ENCODE measurements at places on chromosomes 3 and 15.

DNA sequence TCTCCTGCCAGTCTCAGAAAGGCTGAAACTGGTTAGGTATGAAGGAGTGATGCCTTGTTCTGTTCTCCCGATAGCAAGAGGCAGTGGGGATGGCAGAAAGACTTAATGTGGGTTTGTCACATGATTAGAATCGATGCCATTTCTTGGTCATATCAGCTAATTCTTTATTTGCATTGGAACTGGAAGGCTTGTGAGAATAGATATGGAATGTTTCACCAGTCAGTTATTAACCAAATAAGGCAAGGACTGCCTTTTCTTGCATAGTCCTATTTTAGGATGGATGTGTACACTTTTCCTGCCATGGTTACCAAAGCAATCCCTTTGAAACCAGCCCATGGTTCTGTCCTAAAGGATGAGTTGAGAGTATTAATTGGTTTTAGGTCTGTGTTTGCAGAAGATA is 33.7 kb downstream of the FILIP1L start:
- H3K4me1 ChIP-seq, result peaks cover 29% of the 10 kb centered on the region
- no peaks in the 10 kb centered on the region for H3K27me3 ChIP-seq
- H3K4me3 ChIP-seq, result no peak overlapping the region
- H3K36me3 ChIP-seq, result no peaks in the 10 kb centered on the region
- no peak overlapping the region for H3K27ac ChIP-seq

- no peaks in the 10 kb centered on the region for H3K36me3 ChIP-seq
- H3K4me3 ChIP-seq, result no peak overlapping the region
- H3K4me1 ChIP-seq, result no peaks in the 10 kb centered on the region
- H3K27me3 ChIP-seq, result peaks cover 5% of the 10 kb centered on the region
- no peak for DNase-seq
Observed at GRCh38 chr15:60091157-60091556, 87.0 kb downstream of the FOXB1 start.

- H3K4me3 ChIP-seq, result no peak overlapping the region
- H3K4me1 ChIP-seq, result peaks cover 2% of the 10 kb centered on the region
- H3K27ac ChIP-seq, result no peak overlapping the region
- no peak for DNase-seq
Observed at GRCh38 chr3:133289322-133289721, 110.5 kb upstream of the BFSP2 start.

- no peak overlapping the region for H3K4me3 ChIP-seq
- no peaks in the 10 kb centered on the region for H3K4me1 ChIP-seq
- no peak overlapping the region for H3K27ac ChIP-seq
- no peaks in the 10 kb centered on the region for H3K36me3 ChIP-seq
- DNase-seq, result no peak
Observed at GRCh38 chr3:165640970-165641369, 196.3 kb downstream of the BCHE start.

Measured in endodermal cell (in vitro differentiated cells).